ENCODE measurements at places on chromosomes 4 and X.

DNA sequence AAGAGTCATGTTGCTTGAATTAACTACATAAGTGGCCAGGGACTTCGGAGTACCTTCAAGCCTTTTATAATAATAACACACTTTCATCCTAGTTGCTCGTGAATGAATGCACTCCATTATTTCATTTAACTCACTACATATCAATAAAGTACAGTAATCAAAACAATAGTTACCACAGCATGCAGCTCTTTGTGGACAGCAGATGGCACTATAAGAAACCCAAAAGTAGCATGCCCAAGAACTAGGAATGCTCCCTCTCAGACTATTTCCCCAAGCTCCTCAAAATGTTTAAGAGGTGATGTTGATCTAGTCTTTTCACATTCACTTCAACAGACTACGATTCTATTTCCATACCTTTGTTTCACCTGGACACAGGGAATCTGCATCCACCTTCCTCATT lies 500.8 kb upstream of the DIAPH2 start:
- no peak for DNase-seq

DNA sequence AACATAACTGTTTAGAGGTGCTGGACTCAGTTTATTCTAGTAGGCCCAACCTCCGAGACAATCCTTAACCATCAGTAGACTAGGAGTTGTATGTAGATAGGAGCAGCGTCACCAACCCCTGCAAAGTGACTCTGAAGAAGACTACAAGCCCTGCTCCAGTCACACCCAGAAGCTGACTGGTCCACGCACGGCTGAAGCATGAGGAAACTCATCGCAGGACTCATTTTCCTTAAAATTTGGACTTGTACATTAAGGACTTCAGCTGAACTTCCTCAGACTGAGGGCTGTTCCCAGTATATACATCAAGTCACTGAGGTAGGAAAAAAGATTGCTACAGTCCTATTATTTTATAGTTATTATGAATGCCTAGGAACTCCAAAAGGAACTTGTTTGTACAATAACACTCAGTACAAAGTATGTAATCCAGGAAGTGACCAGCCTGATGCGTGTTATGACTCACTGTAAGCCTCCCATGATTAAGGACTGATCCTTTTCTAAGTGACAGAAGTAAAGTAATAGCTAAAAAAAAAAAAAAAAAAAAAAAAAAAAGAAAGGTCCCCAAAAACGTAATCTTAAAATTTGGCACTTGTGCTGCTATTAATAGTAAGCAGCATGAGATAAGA lies 41.6 kb upstream of the UGT2B7 start:
- DNase-seq = peak; percentile 92

DNA sequence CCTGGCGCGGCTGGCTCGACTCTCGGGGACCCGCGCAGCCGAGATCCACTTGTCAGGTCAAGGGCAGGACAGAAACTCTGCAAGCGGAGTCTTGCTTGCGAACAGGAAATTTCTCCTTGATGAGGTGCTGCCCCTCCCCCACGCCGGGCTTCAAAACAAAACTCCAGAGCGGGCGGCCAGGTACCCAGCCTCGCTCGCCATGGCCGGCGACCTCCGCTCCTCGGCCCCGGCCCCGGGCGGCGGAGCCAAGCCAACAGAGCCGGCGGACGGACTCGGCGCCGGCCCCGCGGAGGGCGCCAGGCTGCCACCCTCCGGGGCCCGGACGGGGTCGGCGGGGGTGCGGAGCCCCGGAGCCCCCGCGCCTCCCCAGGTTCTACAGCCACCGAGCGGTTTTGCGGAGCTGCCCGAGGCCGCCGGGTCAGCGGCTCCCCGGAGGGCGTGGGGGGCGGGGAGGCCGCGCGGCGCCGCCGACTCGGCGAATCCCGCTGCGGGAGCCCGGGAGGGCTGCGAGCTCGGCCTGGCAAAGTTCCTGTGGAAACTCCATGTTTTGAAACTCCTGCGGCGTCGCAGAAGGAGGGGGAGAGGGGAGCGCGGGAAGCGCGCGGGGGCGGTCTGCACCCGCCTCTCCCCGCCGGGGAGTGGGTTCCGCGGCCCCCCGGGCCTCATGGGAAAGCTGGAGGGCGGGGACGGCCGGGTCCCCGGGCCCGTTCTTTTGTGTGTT lies 11.7 kb upstream of the BCOR start:
- peak; percentile 46 for DNase-seq

- no peak for DNase-seq
Measured at GRCh38 chrX:65783746-65784145, 116.3 kb downstream of the MSN start.

Data from RCC 7860 (cell line).